ENCODE measurements at places on chromosomes 1 and 21.

- DNase-seq = no peak
Observed at GRCh38 chr1:147882535-147882934, 20.1 kb upstream of the GJA8 start.

GRCh38 chr1:172530000-172530399, 3.0 kb upstream of the SUCO start:
- no peak for DNase-seq

DNA sequence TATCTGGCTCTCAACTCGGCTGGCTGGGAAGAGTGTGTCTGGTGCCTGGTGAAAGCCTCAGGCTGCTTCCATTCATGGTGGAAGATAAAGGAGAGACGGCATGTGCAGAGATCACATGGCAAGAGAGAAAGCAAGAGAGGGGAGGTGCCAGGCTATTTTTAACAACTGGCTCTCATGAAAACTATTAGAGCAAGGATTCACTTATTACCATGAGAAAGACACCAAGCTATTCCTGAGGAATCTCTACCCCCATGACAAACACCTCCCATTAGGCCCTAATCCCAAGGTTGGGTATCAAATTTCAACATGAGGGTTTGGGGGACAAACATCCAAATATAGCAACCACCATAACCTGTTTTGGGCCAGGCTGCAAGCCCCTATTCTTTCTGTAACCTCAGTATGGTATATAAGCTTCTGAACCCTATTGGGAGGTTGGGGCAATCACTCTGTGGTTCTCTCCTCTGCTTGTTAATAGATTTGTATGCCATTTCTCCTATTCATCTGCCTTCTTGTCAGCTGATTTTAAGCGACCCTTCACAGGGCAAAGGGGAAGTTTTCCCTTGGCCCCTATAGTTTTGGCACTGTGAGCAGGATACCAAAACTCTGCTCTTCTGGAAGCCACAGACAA, 179.0 kb upstream of the TNR start:
- no peak for DNase-seq

DNA sequence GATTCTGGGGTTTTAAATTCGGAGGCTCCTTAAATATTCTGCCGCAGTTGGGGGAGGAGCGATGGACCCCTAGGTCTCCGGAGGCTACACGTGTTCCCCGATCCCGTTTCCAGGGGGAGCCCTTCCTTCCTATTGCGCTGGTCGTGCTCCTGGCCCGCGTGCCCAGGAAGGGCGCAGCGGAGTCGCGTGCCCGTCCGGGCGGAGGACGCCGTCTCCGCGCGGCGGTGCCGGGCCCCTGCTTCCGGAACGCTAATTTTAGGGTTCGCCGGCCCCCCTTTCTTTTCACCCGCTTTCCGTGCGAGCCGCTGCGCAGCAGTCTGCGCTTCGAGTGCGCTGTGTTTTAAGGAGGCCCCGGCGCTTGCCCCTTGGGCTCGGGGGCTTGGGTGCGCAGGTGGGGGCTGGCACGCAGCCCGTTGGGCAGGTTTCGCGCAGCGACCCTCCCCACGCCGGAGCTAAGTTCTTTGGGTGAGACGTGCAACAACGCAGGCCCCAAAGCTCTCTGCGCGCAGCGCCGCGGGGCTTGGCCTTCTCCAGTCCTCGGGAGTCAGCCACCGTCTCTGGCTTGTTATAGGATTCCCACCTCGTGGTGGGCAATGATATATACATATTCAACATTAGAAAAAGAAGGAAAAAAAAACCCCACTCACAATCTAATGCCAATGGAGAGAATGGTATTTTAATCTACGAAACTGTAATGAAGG, 43.5 kb upstream of the DNAJC6 start:
- peak; percentile 74 for DNase-seq

DNA sequence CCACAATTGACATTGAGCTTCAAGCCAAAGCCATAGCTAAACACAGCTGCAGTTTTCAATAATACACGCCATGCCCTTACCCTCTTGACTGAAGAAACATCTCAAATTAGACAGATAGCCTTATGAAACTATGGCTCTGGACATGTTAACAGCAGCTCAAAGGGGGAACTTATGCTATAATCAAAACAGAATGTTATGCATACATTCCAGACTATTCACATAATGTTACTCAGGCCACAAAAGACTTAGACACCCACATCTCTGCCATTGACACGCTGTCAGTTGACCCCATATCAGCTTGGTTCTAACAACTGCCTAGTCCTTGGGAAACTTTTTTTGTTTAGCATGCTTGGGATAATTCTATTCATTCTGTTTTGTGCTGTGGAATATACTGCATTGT, 2.3 kb upstream of the NENF start:
- DNase-seq = no peak

DNA sequence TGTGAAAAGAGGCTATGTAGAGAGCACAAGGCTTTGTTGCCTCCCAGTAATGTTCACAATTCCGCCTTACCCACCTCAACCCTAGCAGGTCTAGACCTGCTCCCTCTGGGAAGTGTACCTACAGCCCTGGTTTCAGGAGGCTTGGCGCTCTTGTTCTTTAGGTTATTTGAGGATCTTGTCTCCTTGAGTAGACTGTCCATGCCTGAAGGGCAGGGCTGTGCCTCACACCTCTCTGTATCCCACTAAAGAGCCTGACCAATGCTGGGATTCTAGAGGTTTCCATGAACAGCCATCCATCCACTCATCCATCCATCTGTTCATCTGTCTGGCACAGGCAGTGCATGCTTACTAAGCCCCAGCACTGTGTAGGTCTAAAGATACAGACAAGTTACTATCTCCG, 1.0 kb downstream of the RAB7B start:
- no peak for DNase-seq

DNA sequence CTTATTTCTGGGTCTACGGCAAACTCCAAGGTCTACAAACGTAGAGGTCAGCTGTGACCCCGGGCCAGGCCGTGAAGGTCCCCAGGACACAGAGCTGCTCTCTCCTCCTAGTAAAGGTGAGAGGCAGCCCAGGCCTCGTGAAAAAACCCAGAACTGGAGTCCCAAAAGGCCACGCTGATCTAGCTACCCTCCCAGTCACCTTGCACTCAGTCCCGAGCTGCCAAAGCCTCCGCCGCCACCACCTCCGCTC, 125 bp downstream of the ATP5PF start:
- DNase-seq = no peak

DNA sequence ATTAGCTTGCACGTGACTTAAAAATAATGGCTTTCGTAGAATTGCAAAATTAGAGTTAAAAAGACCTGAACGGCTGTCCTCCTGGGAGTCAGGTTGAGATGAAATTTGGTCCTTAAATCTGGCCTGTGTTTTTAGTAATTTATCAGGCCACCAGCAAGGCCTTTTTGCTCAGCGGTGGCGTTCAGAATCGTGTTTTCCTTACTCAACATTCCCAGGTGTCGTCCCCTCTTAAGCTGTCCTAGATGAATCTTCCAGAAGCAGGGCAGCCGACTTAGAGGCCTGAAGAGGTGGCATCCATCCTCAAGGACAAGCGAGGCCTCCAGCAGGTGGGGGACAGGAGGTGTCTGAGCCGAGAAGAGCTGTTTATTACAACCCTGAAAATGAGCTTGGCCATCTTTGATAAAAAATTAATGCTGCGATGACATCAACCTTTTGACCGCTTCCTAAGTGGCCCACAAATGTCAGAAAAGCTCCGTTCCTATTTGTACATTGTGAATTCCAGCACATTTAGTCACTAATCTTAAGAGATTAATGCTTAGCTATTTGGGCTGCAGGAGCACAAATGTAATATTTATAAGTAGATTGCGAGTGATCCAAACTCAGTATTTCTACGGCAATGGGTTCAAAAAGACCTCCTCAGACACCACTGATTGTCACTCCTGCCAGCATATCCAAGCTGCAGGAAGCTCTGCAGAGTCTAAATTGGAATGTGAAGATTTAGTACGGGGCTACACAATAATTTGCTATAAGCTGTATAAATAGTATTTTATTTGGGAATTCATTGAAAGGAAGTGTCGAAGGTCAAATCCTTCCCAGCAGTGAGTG, 344.1 kb upstream of the VAMP3 start:
- DNase-seq = no peak

- no peak for DNase-seq
Observed at GRCh38 chr1:239826211-239826610, 265.5 kb upstream of the FMN2 start.

GRCh38 chr1:208858738-208859137, 614.6 kb upstream of the PLXNA2 start:
- DNase-seq = no peak

DNA sequence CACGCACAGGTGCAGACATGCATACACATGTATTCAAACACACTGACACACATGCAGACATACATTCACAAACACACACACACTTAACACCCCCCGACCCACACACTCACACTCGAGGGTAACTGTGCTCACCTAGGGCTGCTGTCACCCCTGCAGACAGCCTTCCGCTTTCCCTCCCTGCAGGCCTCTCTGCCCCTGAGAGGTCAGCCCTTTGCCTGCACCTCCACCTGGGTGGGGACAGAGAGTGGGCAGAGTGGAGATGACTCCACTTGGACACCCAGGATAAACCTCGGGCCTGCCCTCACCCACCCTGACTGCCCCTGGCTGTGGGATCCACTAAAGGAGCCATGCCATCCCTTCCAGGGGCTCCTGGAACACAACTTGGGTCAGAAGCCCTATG, 264.3 kb downstream of the PTPRU start:
- no peak for DNase-seq

DNA sequence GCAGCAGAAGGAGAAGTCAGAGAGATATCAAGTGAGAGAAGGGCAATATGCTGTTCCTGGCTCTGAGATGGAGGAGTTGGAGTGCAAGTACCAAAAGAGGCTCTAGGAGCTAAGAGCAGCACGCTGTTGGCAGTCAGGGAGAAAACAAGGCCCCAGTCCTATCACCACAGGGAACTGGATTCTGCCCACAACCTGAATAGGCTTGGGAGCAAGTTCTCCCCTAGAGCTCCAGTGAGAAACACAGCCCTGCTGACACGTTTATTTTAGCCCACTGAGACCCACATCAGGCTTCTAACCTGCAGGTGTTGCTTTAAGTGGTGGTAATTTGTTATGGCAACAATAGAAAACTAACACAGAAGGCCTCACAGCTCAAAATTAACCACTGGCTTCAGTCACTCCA, 31.8 kb upstream of the ZNF644 start:
- no peak for DNase-seq

GRCh38 chr1:191929383-191929782, 228.9 kb upstream of the RGS18 start:
- no peak for DNase-seq

DNA sequence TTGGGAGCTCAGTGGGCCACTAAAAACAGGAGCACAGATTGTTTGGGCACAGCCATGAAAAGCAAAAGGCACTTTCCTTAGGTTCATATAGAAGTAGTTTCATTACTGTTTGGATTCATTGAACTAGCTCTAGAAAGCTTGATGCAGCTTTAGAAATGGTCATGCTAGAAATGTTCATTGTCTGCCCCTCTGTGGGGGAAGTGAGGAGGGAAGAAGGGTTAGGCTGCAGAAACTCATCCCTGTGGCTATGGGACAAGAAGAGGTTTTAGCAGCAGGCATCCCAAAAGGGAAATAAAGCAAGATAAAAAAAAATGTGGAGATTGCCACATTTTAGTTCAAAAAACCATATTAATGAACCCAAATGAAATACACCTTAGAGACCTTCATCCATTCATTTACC, 359.6 kb upstream of the PTBP2 start:
- no peak for DNase-seq

DNA sequence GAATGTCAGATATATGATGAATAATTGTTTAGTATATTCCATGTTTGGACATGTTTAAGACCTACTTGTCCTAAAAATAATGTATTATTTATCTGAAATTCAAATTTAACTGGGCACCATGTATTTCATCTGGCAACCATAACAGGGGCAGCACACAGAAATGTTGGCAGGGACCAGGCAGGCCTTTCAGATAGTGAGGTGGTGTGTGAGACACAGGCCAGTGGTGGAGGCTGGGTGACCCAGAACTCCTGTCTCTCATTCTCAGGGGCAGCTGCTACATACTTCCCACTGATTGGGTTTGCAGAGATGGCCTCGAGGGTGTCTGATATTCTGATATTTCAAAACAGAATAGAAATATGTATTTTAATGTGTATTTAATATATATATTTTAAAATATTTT, 1.3 kb upstream of the FASLG start:
- no peak for DNase-seq

DNA sequence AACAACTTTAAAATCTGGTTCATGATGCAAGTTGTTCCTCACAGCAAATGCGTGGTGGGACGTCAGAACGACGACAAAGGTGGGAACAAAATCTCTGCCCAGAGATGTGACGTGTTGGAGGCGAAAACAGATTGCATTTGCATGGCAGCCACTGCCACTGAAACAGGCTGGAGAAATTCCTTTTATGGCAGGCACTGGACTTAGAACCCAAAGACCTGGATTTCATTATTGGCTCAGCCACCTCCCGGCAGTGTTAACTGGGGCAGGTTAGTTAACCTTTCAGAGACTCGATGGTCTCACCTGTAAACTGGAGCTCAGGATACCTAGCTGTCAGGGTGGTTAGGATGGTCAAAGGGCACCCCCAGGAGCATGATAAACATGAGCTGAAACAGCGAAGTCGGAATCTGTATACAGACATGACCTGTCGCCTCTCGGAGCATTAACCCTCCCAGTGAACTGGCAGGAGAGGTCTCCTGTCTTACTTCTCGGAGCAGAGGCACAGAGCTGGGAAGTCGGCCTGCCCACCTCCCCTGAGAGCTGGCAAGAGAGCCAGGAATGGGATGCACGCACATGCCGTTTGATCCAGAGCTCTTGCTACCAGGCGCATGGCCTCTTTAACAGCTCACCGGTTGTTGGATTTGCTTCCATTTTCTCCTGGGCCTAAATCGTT, 59.2 kb upstream of the TARBP1 start:
- no peak for DNase-seq

DNA sequence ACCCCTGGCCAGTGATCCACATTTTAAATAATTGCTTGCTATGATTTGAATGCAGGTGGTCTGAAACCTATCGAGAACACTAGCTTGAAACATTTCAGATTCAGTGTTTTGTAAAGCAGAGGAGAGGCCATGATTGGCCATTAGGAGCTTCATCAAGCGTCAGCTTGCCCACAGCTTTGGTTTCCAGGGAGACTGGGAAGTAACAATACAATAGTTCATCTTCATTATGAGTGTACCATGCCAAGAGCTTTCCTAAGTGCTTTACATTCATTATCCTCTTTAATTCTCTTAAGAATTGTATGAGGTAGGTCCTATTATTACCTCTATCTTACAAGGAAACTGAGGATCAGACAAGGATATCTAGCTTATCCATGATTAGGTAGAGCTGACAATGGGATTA, 27.7 kb upstream of the ATP5PO start:
- no peak for DNase-seq

DNA sequence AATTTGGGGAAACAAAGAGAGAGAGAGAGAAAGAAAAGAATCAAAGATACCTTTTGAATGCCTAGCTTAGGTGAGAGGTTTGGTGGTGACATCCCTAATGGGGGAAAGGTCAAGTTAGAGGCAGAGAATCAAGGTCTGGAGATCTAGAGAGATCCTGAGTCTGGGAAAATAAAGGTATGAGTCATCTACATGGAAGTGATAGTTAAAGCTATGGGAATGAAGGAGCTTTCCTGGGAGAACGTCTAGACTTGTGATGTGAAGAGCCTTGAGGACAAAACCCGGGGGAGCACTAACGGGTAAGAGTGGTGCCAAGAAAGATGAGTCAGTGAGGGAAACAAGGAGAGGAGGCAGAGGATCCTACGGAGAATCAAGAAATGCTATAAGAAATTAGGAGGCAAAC, 110.8 kb upstream of the RUNX1 start:
- DNase-seq = no peak
